GF-D8 (cell line): ENCODE measurements at places on chromosomes 5 and 9.

DNA sequence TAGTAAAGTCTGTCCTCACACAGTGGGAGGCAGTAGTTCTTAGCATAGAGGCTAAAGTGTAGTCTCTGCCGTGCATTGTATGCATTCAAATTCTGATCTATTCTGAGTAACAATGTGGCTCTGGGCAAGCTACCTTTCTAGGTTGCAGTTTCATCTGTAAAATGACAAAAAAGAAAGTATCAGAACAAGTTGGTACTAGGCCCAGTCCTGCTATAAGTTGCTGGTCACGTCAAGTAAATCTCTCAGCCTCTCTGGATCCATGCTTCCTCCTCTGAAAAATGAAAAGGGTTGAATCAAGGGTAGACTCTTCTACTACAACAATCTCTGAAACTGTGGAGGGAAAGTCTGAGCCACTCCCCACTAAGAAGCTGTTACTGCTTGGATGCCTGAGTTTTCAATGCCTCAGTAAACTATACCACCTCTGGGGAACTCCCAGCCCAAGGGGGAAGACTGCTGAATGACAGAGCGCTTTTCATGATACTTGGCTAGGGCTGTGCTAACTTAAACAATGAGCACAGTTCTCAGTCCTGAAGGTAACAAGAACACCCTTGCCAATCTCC, 34.5 kb upstream of the SPARC start:
- no peak for DNase-seq

- DNase-seq: no peak
Measured at GRCh38 chr5:113846941-113847340, 333.4 kb downstream of the YTHDC2 start.

DNA sequence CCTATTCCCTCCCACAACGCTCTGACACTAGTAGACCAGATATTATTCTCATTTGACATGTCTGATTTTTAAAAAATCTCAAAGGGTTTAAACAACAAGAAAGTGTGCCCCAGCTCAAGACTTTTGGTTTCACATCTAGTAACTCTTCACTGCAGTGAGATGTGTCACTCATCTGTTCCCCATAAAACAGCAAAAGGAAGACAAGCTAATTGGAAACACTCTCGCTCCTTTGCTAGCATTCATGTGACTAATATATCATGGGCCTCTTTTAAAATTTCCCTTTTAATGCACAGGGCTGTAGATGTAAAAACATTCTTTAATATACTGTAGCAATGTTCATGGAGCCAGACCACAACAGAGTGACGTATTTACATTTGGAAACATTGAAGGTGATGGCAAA, 372.6 kb downstream of the ZNF608 start:
- no peak for DNase-seq

DNA sequence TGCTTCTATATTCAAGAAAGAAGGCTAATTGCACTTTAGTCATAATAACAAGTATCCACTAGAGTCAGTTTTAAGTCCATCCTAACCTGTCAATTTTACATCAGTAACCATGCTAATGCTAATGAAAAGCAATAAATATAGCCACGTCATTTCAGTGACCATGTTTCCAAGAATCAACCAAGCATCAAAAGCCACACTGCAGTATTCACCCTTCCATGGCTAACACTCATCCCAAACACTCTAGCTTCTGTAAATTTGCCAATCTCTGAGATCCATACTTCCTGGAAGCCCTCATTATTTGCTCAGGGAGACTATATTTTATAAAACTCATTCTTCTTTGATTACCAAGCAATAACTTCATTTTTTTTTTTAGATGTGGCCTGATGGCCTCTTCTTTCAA, 712.0 kb downstream of the CETN3 start:
- DNase-seq: no peak

DNA sequence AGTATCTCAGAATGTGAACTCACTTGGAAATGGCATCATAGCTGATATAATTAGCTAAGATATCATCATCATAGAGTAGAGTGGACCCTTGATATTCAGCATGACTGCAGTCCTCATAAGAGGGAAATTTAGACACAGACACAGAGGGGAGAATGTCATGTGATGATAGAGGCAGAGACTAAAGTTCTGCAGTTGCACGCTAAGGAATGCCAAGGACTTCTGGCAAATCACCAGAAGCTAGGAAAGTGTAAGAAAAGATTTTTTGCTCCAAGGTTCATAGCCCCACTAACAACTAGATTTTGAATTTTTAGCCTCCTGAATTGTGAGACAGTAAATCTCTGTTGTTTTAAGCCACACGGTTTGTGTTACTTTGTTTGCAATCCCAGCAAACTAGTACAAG, 612.6 kb upstream of the ST8SIA4 start:
- no peak for DNase-seq

GRCh38 chr5:138177941-138178515, 402 bp downstream of the BRD8 start:
- no peak for DNase-seq

GRCh38 chr5:85159395-85159794, 774.7 kb upstream of the EDIL3 start:
- no peak for DNase-seq

GRCh38 chr5:83844449-83845068, 123.9 kb upstream of the HAPLN1 start:
- no peak for DNase-seq
